Activated CD8-positive, alpha-beta T cell treated with anti-CD3 and anti-CD28 coated beads for 36 hours (primary cell): ENCODE measurements at places on chromosomes 5 and 9. TPM values are rescaled to one million over a fixed set of nuclear protein-coding genes. Genes with fewer than 3 reads are reported as not detected.

DNA sequence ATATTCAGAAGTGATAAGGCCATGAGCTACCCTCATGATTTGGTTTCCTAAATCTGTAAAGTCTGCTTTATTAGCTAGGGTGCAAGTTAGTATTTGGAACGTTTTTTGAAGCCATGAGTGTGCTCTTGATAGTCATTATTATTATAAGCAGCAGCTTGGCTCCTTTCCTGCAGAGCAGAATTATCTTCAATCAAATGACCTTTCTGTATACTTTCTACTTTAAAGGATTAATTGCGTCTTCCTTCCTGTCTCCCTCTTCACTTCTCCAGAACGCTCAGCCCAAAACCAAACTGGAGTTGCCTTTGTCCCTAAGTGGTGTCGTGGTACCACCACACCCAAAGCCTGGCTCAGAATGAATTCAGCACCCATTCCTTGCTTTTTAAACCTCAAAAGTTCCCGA lies 211.3 kb downstream of the ARHGAP26 start:
- peak overlapping the region; percentile 81 for H3K27ac ChIP-seq
- peaks cover 63% of the 10 kb centered on the region for H3K4me1 ChIP-seq
- H3K27me3 ChIP-seq = no peaks in the 10 kb centered on the region
- no peak overlapping the region for H3K4me3 ChIP-seq

DNA sequence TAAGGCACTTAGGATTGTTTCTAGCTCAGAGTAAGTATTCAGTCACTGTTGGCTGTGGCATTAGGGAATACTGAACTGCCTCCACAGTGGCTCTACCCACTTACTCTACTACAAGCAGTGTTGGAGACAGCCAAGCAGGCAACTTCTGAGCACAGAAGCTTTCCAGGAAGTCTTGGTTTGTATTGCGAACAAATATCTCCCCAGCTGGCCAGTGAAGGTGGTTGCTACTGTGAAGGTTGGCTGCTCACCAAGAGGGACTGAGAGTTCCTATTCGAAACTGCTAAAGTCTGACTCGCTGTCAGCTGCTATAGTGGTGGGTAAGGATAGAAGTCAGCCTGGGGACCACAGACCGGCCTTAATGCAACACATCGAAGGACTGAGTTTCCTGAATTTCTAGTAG lies 319.1 kb downstream of the KIF4B start:
- no peaks in the 10 kb centered on the region for H3K4me1 ChIP-seq
- H3K36me3 ChIP-seq = no peaks in the 10 kb centered on the region
- no peak for DNase-seq

- H3K36me3 ChIP-seq = no peaks in the 10 kb centered on the region
- no peak for DNase-seq
- H3K4me1 ChIP-seq = peaks cover 8% of the 10 kb centered on the region
- H3K27ac ChIP-seq = no peak overlapping the region
- H3K27me3 ChIP-seq = no peaks in the 10 kb centered on the region
- no peak overlapping the region for H3K4me3 ChIP-seq
Measured at GRCh38 chr9:113456235-113456634, 7.3 kb upstream of the RGS3 start.

DNA sequence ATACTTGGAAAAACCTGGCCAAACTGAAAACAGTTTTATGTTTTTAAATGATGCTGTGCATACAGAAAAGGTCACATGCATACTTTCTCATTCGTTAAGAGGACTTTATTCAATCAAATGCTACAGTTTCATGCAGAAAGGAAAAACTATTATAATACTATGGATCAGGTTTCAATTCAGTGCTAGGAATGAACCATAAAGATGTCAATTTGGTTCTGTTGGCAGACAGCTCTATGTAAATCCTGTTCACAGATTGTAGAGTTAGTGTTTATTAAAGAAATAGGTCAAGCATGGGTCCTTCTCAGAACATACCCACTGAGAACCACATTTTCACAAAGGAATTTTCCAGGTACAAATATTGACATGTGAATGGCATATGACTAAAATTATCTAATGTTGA lies 57.1 kb downstream of the RETREG1 start:
- H3K27ac ChIP-seq = no peak overlapping the region
- no peak overlapping the region for H3K4me3 ChIP-seq
- DNase-seq = no peak
- no peaks in the 10 kb centered on the region for H3K27me3 ChIP-seq

DNA sequence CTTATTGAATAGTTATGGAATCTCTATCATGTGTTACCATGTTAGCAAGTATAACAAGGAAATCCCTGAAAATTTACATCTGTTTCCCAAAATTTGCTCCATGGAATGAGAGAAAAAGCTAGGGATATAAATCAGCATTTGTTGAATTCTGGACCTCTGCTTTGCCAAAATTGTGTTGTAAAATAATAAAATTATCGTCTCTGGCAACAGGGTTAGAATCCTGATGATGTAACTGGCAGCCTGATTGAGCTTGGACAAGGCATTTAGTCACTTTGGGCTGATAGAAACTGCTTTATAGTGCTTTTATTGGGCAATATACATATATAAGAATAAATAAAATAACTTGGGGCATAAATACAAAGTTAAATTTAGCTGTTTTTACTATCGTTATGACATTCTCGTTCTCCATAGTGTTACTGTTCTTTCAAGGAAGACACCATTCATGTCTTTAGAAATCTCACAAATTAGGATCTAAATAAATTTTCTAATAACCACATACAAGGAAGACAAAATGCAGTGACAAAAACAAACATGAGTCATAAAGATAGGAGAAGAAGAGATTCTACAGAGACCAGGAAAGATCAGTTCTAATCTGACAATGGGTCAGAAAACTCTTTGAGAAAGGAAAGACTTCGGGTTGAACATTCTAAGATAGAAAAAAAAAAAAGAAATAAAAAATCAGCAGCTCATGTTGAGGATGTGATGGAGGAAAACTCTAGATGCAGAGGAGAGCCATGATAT lies 145.0 kb upstream of the CDH10 start:
- no peaks in the 10 kb centered on the region for H3K27me3 ChIP-seq
- no peak overlapping the region for H3K4me3 ChIP-seq
- no peaks in the 10 kb centered on the region for H3K4me1 ChIP-seq
- DNase-seq = no peak
- no peaks in the 10 kb centered on the region for H3K36me3 ChIP-seq

GRCh38 chr9:86668488-86668887 lies 278.8 kb downstream of the GAS1 start:
- no peak for DNase-seq
- peaks cover 7% of the 10 kb centered on the region for H3K27me3 ChIP-seq
- H3K4me3 ChIP-seq = no peak overlapping the region
- H3K36me3 ChIP-seq = no peaks in the 10 kb centered on the region

The SOWAHA gene
- total RNA-seq = not detected

The SAXO1 gene
- total RNA-seq = 0.07 TPM
